ENCODE measurements at places on chromosomes 12 and 14.
A peak's percentile ranks its signal among the peaks of the same experiment; 100 is the strongest.

GRCh38 chr12:67918441-67918840, 70.8 kb upstream of the IFNG-AS1 start:
- DNase-seq: no peak

GRCh38 chr12:2851931-2852330, 4.9 kb downstream of the TEX52 start:
- DNase-seq: no peak

- DNase-seq: no peak
Observed at GRCh38 chr12:113612076-113612728, 140.5 kb upstream of the LHX5 start.

GRCh38 chr12:94263905-94264561, 115.7 kb downstream of the PLXNC1 start:
- no peak for DNase-seq

GRCh38 chr12:28164644-28165275, 25.5 kb upstream of the CCDC91 start:
- no peak for DNase-seq

GRCh38 chr12:96094201-96094600, 58.8 kb upstream of the LTA4H start:
- no peak for DNase-seq

GRCh38 chr12:124698211-124698997, 131.0 kb upstream of the NCOR2 start:
- no peak for DNase-seq

DNA sequence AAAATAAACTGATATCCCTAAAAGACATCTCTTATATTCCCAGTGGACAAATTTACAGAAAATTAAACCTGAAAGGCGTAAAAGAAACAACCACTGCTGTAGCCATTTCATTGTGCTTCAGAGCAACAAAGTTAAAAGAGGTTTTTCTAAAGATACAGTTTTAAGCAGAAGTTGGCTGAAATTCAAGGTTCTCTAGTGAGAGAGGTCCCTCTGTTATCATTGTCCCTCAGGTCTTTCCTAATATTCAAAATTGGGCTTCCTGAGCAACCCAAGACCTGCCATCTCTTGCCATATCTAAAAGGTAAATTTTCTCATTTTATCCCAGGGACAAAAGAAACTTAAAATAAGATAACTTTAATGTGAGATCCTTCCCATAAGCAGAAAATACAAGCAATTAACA, 10.7 kb upstream of the SOS2 start:
- no peak for DNase-seq

GRCh38 chr12:53963005-53963404, 8.3 kb downstream of the HOXC12 start:
- no peak for DNase-seq

DNA sequence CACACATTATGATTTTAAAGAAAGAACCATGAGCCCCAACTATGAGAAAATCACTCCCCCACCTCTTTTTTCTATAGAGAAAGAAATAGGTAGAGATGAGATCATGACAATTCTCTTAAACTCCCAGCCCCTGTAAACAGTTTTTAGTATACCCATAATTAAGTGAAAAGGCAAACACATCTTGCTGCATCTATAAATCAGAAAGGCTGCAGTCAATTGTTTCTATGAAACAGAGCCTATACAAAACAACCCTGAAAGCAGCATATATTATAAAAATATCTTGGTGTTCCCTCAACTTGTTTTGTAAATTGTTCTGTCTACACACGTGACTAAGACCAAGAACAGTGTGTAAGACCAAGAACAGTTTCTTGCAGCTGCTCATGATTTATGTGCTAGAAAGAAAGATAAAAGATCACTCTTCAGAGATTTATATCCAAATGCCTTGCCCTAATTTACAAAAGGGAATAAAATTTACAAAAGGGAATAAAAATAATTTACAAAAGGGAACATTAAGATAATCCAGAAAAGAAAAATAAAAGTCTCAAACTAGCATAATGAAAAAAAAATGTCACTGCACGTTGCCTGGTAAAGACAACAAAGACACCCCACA, 4.8 kb downstream of the KITLG start:
- no peak for DNase-seq

GRCh38 chr14:97233319-97233985, 436.3 kb downstream of the VRK1 start:
- DNase-seq: no peak

- DNase-seq: no peak
Observed at GRCh38 chr12:97417568-97418218, 44.9 kb upstream of the RMST start.

GRCh38 chr14:68397371-68397811, 395.5 kb downstream of the ZFP36L1 start:
- DNase-seq: no peak

DNA sequence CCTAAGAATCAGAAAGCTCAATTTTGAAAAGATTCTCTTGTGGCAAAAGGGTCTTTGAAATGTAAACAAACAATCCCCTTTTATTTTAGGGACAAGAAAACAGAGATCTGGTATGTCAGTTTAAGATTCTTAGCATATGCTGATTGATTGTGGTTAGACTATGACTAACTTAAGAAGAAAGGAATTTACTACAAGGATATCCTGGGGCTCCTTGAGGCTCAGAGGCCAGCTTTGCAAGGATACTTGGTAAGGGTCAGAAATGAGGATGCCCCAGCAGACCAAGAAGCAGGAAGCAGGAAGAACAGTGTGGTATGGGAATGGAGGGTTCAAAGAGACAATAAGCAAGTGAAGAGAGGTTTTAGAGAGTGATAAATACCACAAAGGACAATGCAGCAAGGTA, 474.6 kb downstream of the ETNK1 start:
- no peak for DNase-seq

DNA sequence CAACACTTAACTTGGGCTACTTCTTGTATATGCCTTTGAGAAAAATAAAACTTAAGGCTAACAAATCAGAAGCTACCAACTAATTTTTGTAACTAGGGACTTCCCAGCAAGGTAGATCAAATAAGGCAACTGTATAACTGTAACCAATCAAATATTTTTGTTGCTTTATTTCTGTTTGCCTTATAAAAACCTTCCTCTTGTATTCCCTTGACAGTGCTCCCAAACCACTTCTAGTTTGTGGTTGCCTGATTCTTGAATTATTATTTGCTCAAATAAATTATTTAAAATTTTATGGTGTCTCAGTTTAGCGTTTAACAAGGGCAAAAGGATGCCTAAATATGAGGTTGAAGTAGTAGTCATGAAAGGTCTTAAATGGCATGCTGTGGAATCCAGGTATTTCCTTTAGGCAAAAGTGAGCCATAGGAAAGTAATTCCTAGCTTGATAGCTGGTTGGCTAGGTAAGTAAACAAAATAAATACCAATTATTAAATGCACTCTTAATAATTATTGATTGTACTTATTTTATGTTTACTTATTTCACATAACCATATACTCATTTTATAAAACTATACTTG, 632.6 kb downstream of the RPL10L start:
- DNase-seq: no peak

DNA sequence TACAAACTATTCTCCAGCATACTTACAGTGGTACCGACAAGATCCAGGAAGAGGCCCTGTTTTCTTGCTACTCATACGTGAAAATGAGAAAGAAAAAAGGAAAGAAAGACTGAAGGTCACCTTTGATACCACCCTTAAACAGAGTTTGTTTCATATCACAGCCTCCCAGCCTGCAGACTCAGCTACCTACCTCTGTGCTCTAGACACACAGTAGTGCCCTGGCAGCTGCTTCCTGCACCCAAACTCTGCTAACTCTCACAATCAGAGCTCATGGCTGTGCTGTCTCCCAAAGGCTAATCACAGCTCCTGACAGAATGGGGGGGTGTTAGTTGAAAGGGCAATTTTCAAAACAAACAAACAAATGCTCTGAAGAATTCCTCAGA, 95.2 kb upstream of the OR4E1 start:
- DNase-seq: no peak

- DNase-seq: no peak
Observed at GRCh38 chr14:66234411-66234810, 251.8 kb upstream of the CCDC196 start.

GRCh38 chr14:31207755-31208545, at the start of gene HECTD1:
Gene HECTD1 (minus strand): TSS chr14:31207793. CDS start chr14:31205936, 1,857 bp downstream.
- peak; percentile 81 for DNase-seq

DNA sequence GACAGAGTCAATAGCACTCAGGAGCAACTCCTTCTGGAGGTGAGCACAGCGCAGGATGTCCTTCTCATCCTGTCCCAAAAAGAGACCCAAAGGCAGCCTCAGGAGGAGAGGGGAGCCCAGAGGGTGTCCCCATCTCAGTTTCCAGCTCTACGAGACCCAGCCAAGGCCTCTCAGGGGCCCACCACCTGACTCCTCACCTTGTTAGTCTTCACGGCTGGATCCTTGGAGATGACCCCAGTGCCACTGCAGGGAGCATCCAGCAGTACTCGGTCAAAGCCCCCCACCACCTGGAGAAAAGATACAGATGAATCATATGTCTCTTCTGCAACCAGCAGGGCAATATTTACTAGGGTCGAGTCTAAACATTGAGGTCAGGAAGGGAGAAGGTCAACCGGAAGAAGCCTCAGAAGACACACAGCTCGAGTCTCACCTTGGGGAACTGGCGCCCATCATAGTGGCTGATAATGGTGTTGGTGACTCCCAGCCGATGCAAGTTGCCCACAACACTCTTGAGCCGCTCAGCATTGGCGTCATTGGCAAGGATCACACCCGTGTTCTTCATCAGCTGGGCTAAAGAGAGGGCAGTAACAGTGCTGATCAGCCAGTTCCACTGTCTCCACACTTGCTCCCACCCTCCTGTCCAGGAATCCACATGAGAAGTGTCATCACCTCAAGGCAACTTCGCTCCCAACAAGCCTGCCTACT, 4.8 kb upstream of the IFFO1 start:
- DNase-seq: no peak

DNA sequence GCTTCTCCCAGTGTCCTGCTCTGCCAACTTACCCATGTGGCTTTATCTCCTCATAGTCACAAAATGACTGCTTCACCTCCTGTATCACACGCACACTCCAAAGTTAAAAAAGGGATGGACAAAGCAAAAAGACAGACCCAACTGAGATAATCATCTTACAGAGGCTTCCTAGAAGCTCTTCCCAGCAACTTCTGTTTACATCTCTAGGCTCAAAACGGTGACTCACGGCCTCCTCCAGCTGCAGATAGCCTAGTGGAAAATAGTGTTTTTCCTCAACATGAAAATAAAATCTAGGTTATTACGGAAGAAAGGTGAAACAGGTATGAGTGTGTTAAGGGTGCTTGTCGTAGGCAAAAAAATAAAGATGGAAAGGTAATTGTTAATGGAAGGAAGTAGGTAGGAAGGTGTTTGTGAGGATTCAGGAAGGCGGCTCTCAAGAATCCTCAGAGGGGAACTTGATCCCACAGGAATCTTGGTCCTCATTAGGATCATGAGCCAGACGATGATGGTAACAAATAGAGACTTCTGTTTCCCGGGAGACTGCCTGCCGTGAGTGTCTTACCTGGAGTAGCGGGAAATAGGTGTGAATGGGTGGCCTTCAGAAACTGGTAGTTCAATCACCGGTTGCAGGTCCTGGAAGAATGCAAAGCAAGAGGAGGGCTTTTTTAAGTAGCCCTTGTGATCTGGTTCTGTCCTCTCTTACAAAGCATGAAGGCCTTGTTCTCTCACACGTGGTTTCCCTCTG, 487.5 kb upstream of the TMEM132C start:
- no peak for DNase-seq

- no peak for DNase-seq
Observed at GRCh38 chr12:51961834-51962233, 10.3 kb downstream of the ACVR1B start.

DNA sequence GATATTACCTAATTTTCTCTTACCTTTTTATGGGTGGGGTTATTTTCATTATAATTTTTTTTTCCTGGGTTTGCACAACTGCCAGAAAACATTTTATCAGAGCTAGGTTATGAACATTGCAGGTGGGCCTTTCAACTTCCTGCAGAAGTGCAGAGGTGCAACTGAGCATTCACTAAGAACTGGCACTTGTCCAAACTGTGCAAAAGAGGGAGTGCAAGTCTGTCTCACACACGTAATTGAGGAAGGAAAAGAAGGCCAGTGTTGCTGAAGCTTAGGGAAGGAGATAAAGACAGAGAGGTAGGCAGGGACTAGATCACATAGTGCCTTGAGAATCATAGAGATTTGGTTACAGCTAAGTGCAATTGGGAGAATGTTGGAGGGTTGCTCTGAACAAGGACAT, 14.1 kb upstream of the AMN1 start:
- no peak for DNase-seq

DNA sequence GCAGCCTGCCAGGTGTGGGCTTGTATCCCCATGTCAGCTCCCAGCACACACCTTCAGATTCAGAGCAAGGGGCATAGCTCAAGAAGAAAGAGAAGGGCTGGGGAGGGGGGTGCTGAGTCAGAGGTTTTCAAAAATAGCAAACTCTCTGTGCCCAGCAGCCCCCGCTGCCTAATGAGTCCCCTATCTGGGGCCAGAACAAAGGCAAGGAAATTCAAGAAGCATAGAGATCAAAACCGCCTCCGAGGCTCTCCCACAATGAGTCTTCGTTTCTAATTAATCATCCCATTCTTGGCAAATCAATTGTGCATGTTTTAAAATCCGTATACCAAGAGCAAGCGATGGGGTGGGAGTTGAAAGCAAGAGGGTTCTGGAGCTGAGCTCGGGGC, 19.5 kb upstream of the CMKLR1 start:
- no peak for DNase-seq

GRCh38 chr12:27780612-27781408, 774 bp upstream of the MANSC4 start:
- DNase-seq: no peak

DNA sequence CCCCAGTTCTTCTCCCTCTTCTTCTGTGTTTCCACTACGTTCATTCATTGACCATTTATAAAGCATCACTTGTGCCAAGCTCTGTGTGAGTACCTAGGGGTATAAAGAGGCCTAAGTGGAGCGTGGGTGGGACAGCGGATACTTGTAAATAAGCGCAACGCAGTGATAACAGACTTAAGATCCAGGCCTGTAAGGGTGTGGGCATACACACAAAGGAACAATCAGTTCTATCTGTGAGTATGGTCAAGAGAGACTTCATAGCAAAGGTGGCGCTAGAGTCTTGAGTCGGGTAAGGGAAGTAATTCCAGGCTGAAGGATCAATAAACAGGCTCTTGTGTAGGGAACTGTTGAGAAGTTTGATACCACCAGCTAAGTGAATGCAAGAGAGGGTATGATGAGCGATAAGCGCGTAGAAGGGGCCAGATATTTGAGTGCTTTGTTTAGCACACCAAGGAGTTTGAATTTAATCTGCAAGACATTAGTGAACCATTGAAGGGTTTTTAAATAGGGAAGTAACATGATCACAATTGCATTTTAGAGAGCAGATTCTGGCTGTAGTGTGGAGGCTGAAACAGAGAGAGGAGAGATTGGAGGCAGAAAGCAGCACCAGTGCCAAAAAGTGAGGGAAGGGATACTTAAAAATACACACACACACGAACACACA, 1.0 kb upstream of the GXYLT1 start:
- no peak for DNase-seq

DNA sequence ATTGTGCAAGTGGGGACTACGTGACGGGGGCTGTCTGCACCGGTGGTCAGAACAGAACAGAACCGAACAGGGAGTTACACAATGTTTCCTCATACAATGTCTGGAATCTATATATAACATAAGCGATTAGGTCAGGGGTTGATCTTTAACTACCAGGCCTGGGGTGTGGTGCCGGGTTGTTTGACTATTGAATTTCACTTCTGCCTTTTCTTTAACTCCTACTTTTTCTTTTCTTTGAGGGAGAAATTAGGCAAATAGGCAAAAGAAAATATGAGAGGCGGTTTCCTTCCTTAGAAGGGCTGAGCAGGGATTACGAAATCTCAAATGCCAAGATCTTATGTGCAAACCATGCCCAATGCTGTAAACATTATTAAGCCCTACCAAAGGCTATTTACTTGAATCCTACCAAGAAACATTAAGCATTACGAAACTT, 140.3 kb downstream of the SLC38A6 start:
- DNase-seq: no peak

All from effector memory CD4-positive, alpha-beta T cell (primary cell).